ENCODE measurements at places on chromosomes 4 and X.

DNA sequence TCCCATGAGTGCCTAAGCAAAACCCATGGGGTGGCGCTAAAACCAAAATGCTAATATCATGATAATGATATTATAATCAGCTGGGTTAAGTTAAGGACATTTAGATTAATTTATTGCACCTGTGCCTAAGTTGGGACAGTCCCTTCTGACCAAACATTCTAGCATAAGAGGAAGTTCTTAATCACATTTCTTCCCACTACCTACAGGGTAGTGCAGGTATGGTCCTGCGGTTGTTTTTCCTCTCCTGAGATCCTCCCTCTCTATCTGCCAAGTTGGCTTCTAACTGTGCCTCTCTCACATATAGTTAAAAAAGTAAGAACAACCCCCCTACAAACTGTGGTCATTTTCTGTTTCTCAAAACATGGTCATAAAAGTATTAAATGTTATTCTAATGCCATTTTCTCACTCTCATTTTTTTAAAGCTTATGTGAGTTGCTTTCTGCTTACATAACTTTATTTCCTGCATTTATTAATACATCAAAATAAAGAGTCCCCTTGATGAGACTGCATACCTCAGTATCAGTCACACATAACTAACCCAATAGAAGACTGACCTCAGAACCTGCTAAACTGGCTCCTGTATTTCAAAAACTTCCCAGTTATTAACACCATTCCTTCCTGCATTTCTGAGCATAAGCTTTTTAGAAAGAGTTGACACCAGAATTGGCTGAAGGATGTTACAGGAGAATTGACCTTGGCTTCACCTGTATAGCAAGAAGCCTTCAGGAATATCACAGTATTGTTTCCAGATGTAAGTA, 1332.5 kb downstream of the FSTL5 start:
- peak; percentile 63 for DNase-seq

DNA sequence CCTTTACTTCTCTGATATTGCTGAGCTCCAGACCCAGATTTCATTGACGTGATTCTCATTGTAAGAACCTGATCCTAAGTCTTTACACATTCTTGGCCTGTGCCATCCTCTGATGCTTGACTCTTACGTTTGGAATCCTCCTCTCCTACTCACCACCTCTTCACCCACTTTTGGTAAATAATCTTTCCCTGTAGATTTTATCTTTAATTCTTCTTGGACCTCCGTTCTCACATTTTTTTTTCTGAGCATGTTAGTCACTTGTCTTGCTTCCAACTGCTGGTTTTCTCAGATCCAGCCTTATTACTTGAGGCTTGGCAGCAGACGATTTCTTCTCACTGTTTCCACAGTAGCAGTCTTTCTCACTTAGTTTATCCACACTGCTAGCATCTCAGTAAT, 12.4 kb upstream of the SH3RF1 start:
- peak; percentile 90 for DNase-seq

- DNase-seq, result peak; percentile 18
These were observed 15.0 kb downstream of the AGA start for GRCh38 chr4:177427192-177427591.

- DNase-seq, result no peak
These were observed 75.8 kb downstream of the TSPAN7 start for GRCh38 chrX:38636949-38637819.

- no peak for DNase-seq
These were observed 24.8 kb downstream of the HOPX start for GRCh38 chr4:56656346-56656643.

GRCh38 chrX:120286733-120287512, 24.3 kb downstream of the TMEM255A start:
- no peak for DNase-seq

DNA sequence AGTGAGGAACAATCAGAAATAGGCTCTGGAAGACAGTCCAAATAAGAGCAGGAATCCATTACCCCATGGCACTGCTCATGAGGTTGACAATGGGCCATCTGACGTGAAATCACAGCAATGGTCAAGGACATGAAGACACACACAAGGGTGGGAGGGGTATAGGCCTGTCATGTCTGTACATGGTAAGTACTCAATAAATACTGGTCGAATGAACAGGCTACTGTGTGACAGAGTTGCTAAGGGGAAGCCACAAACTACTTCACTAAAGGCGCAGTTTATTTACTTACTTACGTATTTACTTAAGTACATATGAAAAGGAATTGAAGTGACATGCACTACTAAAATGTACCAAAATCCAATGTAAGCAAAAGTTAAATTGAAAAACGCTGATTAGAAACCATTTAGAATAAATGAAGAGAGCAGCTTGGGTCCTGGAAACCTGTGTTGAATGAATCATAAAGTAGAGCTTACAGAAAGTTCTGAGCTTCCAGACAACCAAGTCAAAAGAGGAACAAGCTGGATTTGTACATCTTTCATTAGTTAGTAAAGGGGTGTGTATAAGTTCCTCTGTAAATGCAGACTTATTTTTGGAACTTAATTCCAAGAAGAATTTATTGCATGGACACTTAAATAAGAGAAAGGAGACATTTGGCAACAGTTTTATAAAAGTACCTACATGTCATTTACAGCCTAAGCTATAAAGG, 32.7 kb downstream of the ALPK1 start:
- no peak for DNase-seq
